ENCODE measurements at places on chromosomes 4 and X.

GRCh38 chrX:101410461-101410860 is 2.4 kb downstream of the HNRNPH2 start:
- DNase-seq, result no peak

DNA sequence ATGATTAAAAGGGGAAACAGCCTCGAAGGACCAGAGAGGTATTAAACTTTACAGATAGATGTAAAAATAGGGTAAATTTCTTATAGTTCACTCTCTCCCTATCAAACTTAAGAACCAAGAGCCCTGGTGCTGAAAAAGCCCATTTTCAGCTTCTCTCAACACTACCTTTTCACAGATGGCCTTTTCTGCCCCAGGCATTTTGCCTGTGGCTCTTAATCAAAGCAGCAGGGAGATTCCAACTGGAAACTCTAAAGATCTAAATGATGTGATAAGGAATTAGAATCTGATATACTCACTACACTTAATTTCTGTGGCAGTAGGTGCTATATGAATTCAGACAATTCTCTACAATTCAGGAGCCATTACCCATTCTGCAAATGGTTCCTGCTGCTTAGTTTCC is 60.0 kb downstream of the AMMECR1 start:
- DNase-seq, result no peak

GRCh38 chr4:84171871-84172270 is 327.2 kb downstream of the NKX6-1 start:
- no peak for DNase-seq

- DNase-seq, result no peak
These were observed 18.3 kb downstream of the GTPBP6 start for GRCh38 chrX:300334-300733.

GRCh38 chrX:103187953-103188475 is 26.9 kb upstream of the BEX4 start:
- DNase-seq, result no peak

DNA sequence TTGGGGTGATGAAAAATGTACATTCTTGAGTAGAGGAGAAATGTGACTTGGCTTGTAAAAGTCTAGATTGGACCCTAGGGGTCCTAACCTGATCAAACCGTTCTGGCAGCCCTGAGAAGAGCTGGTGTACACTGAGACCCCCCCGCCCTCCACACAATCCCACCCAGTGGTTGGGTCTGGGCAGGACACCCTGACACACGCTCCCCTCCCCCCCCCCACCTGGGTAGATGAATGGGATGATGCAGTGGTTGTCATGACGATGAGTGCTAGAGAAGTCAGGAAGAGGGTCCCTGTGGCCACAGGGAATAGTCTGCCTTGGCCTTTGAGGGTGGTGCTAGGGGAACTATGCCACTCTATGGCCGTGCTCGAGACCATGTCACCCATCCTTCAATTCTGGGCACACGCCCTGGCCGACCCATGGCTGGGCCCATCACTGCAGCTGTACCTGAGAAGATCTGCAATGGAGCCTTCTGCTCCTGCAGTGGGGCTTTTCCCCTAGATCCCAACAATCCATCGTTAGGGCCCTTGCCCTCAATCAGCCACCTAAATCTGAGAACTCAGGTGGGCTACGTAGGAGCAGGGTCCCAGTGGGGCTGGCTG is 4.4 kb downstream of the CDK16 start:
- no peak for DNase-seq

GRCh38 chrX:24842486-24842885 is 148.8 kb downstream of the POLA1 start:
- DNase-seq, result no peak

GRCh38 chrX:40996886-40997530 is 88.2 kb upstream of the USP9X start:
- DNase-seq, result no peak

GRCh38 chr4:122928930-122929329 is 6.5 kb upstream of the NUDT6 start:
- DNase-seq, result no peak

- DNase-seq, result no peak
These were observed 351.4 kb downstream of the UNC5C start for GRCh38 chr4:95197353-95197752.

- DNase-seq, result no peak
These were observed 9.7 kb upstream of the SORCS2 start for GRCh38 chr4:7182616-7183015.

DNA sequence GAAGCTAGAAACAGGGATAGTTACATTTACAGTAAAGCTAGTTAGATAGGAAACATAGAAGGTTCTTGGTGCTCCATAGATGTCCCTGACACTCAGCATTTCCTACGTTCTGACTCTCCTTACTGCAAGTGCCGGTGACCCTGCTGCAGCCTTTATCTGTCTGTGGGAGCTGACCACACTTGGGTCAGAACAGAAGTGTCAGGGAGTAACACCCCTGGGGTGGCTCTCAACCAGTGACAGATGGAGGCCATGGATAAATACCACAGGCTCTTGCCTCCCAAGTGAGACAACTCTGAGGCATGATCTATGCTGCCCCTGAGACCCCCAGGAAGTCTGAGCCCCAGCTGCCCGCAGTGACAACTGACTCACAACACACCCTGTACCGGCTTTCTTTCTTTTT is 69.8 kb downstream of the ANXA3 start:
- no peak for DNase-seq

All from endothelial cell (in vitro differentiated cells).